ENCODE measurements at places on chromosomes 13 and 19.

DNA sequence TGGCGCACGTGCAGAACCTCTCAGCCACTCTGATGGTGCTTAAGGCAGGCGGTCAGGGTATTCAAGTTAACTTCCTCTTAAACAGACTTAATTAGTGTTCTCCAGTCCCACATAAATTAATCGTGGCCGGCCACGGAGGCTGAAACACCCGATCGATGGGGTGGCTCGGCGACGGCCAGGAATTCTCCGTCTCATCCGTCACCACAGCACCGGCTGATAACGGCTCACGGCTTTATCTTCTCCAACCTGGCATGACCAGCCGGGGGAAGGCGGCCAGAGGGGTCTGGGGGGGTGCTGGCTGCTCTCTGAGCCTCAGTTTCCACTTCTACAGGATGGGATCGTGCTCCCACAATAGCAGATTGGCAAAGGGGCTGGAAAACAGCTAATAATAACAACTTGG, 32.6 kb upstream of the TCF3 start:
- no peak overlapping the region for H3K4me3 ChIP-seq
- no peaks in the 10 kb centered on the region for H3K27me3 ChIP-seq
- DNase-seq: no peak
- no peak overlapping the region for H3K27ac ChIP-seq
- H3K4me1 ChIP-seq: no peaks in the 10 kb centered on the region

GRCh38 chr19:8468761-8469373, 24.1 kb downstream of the HNRNPM start:
- H3K27ac ChIP-seq: no peak overlapping the region
- no peak for DNase-seq
- no peak overlapping the region for H3K4me3 ChIP-seq

DNA sequence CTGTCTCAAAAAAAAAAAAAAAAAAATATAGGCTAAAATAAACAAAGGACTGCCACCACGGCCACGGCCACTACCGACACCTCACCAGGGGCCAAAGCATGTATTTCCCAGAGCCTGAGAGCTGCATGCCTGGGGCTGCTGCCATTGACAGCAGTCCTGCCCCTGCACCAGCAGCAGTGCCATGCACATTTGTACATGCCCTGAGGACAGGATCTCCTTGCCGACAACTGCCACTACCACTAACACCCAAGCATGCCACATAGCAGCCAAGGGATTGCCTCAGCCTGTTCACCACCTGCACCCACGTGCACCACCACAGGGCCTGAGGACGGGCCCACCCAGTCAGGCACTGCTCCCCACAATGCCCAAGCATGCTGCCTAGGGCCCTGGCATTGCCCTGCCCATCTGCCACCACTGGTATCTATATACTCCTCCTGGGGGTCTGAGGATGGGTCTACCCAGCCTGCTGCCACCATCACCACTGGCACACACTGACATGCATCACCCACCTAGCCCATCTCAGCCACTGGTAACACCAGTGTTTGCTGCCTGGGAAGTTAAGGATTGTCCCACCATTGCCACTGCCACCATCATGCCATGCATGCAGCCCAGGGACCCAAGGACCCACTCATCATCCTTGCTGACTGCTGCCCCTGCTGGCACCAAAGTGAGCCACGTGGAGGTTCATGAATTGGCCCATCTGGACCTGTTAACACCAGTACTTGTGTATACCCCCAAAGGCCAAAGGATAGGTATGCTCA, 10.6 kb upstream of the NUP62 start:
- H3K36me3 ChIP-seq: no peaks in the 10 kb centered on the region
- no peaks in the 10 kb centered on the region for H3K4me1 ChIP-seq
- no peak overlapping the region for H3K27ac ChIP-seq
- H3K27me3 ChIP-seq: no peaks in the 10 kb centered on the region

GRCh38 chr19:29834991-29835846, 23.4 kb downstream of the CCNE1 start:
- H3K4me3 ChIP-seq: no peak overlapping the region
- H3K27ac ChIP-seq: no peak overlapping the region
- H3K4me1 ChIP-seq: no peaks in the 10 kb centered on the region
- no peaks in the 10 kb centered on the region for H3K36me3 ChIP-seq
- DNase-seq: no peak

DNA sequence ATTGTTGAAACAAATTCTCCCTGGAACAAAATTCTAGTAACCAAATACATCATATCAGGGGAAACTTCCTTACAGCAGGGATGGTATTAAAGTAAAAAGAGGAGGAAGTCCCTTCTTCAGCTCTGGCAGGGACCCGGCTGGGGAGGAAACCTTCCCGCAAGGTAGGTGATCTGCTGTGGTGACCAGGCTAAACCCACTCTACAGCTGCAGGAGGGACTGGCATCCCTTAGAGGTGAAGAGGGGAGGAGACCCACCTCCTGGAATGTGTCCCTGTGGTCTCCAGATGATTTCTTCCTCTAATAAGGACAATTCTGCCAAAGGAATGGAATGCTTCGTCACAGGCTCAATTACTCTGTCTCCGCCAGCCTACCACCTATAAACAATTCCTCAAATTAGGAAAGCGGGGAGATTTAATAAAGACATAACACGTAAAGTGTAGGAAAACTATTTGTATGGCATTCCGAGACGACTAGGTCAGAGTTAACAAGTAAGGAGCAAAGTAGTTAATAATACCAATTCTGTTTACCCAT, 637 bp upstream of the PDS5B start:
- no peaks in the 10 kb centered on the region for H3K4me1 ChIP-seq
- H3K27me3 ChIP-seq: no peaks in the 10 kb centered on the region
- peak overlapping the region; percentile 32 for H3K4me3 ChIP-seq
- H3K36me3 ChIP-seq: no peaks in the 10 kb centered on the region

- no peaks in the 10 kb centered on the region for H3K36me3 ChIP-seq
- DNase-seq: no peak
- H3K4me1 ChIP-seq: no peaks in the 10 kb centered on the region
- no peaks in the 10 kb centered on the region for H3K27me3 ChIP-seq
Observed at GRCh38 chr13:75482820-75483079, 781 bp upstream of the TBC1D4 start.

DNA sequence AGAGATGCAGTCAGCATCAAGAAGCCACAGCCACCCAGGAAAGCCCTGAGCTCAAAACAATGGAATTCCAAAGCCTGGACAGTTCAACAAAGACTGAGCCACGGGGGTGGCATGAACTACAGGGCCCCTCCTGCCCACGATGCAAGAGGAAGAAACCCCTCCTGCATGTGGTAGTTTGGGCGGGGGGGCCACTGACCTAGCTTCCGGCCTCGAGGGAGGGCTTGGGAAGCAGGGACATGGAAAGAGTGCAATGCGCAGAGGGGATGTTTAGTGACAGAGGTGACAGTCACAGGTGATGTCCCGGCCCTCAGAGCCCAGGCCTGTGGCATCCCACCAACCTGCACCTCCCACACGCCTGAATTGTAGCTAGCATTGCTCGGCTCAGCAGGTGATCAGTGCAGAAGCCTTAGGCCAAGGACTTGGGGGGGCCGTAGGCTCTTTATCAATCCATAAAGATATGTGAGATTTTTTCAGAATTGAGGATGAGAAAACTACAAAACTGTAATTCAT, 318.8 kb downstream of the TEX29 start:
- no peaks in the 10 kb centered on the region for H3K27me3 ChIP-seq
- DNase-seq: no peak
- H3K27ac ChIP-seq: no peak overlapping the region
- no peak overlapping the region for H3K4me3 ChIP-seq
- no peaks in the 10 kb centered on the region for H3K36me3 ChIP-seq

- no peak overlapping the region for H3K4me3 ChIP-seq
- H3K27ac ChIP-seq: no peak overlapping the region
- H3K36me3 ChIP-seq: peaks cover 21% of the 10 kb centered on the region
- no peaks in the 10 kb centered on the region for H3K27me3 ChIP-seq
Observed at GRCh38 chr19:52286256-52286655, 10.7 kb upstream of the ZNF480 start.

- no peaks in the 10 kb centered on the region for H3K36me3 ChIP-seq
- peaks cover 4% of the 10 kb centered on the region for H3K4me1 ChIP-seq
- H3K4me3 ChIP-seq: no peak overlapping the region
- no peak for DNase-seq
- H3K27me3 ChIP-seq: no peaks in the 10 kb centered on the region
Observed at GRCh38 chr13:34167347-34167746, 349.4 kb downstream of the RFC3 start.

DNA sequence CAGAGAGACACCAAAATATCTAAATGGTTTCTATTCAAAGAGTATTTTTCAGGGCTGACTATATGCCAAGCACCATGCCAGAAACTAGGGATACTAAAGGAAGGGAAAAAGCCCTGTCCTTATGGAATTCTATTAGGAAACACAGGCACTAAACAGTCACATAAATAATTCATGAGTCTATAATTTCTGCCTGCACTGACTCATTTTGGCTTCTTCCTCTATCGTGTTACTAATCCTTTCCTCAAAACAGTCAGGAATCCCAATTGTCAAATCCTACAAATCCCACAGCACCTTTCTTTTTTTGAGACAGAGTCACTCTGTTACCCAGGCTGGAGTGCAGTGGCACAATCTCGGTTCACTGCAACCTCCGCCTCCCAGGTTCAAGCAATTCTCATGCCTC, 29.2 kb downstream of the XPO4 start:
- H3K27ac ChIP-seq: no peak overlapping the region
- no peak overlapping the region for H3K4me3 ChIP-seq
- no peak for DNase-seq
- H3K36me3 ChIP-seq: no peaks in the 10 kb centered on the region

All from aorta (tissue), 5 donors.